ENCODE measurements at places on chromosomes 6 and 20.

DNA sequence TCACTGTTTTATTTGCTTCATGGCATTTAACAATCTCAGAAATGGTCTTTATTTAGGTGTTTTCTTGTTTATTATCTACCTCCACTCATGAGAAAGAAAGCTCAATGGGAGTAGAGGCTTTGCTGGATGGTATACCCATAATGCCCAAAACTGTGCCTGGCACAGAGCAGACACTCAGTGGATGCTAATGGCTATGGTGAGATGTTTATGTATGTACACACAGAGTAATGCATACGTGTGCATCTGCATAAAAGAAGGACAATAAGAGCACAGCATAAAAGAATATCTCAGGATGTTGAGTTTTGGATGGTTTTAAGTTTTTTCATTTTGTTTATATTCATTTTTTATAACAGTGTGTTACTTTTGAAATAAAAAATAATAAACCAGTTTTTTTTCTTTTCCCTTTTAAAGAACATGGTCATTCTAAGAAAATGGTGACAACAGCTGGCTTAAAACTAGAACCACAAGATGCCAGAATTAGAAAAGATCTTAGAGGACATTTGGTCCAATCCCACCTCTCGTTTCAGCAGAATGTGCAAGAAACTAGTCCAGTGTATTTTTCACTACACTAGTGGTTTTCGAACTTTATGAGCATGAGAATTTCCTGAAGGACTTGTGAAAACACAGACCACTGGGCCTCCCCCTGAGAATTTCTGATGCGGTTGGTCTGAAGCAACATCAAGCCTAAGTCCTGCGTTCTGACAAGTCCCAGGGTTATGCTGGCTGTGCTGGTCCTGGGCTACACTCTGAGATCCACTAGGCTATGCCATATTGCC, 131.9 kb downstream of the FYN start:
- DNase-seq, result no peak

DNA sequence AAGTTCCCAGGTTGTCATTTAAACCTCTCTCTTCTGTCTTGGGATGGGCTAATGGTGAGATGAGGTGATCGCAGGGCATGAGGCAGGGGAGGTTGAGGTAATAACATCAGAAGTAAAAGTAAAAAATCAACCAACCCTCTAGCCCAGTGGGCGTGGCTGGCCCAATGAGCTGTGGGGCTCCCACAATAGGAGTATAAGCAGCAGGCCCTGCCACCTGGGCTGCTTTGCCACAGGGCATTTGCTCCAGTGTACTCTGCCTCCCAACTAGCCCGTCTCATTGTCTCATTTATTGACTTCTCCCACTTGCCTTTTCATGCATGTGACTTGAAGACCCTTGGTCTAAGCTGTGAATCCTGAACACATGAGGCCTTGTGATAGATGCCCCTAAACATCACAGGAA, 62.8 kb downstream of the PHACTR3 start:
- DNase-seq, result no peak

DNA sequence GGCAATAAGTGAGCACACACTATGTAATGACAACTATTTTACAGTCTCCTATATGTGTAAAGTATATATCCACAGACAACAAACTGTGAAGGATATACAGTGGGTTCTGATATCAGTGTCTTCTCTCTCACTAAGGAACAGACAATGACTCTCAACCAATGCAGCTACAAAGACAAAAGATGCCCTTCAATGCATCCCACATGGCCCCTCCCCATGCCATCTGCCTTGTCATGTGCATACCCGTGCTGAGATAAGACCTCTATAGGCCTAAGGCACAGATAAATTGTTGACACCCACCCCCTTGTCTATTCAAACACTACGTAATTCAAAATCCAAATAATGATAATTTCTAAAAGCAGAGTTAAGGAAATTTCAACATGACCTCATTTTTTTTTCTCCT, 1123.5 kb upstream of the MAP3K7 start:
- DNase-seq, result no peak

DNA sequence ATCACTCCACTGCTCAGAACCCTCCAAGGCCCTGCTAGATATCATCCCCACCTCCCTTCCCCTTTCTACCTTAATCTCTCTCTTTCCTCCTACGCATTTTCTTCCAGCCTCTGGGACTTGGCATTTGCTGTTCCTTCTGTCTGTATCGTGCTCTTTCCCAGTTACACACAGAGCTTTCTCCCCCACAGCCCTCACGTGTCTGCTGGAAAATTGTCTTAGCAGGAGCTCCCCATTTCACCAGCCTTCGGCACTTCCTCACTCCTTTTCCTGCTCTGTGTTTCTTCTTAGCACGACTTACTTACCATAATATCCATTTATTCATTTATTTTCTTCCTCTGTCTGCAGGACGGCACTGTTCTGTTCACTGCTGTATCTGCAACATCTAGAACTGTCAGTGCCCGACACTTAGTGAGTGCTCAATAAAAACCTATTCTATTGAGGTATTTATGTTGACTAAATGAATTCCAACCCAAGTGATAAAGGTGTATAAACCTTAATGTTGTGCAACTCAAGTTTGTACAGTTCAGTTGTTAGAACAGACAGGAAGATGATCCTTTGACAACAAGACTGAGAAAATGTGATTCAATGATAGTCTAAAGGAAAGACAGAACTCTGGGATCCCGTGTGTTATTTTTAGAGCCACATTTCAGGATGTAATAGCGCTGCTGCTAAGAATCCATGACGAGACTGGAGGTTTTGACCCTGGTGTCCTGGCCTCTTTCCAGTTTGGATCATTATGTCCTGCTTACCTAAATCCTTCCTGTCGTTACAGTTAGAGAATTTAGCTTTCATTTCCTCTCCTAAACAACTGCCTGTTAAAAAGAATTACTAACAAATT, 170.1 kb upstream of the LAMP5 start:
- DNase-seq, result no peak

GRCh38 chr6:101626269-101626668, 232.8 kb downstream of the GRIK2 start:
- no peak for DNase-seq

GRCh38 chr6:2218866-2219265, 26.5 kb downstream of the GMDS start:
- no peak for DNase-seq

DNA sequence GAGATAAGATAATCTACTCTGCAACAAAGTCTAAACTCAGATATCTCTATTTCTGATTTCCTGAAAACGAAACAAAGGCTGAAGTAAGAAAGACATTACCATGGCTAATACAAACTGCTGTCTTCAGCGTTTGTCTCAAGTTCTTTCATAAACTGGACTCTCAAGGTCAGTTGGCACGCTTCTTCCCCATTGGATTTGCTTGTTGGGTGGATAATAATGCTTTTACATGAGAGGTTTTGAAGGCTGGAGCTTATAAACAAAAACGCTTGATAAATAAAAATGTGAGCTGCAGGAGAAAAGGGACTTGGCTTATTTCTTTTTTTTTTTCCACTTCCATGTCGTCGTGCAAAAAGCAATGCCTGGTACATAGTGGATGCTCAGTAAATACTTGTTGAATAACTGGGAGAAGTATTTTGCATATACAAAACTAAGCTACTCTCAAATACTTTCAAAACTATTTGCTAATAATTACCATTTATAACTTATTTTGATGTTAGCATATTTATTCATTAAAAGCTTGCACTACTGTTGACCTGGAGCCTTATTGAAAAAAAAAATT, 65.7 kb upstream of the EEF1A1 start:
- DNase-seq, result no peak

GRCh38 chr6:129748212-129748900, 38.4 kb upstream of the ARHGAP18 start:
- DNase-seq, result peak; percentile 41

Measured in CD4-positive, alpha-beta T cell treated with Interferon gamma for 1 hour (primary cell).